Nephron progenitor cell (in vitro differentiated cells): ENCODE measurements at places on chromosomes 16 and 17.

DNA sequence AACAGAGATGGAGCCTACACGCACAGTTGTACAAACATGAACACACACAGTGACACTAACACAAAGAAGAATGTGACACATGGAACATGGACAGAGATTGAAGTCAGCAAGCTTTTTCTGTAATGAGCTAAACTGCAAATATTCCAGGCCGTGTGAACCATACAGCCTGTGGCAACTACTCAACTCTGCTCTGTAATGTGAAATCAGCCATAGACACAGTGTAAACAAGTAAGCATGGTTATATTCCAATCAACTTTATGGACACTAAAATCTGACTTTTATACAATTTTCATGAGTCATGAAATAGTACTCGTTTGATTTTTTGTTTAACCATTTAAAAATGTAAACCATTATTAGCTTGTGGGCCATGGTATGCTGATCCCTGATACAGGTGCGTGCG, 120.2 kb downstream of the SMG6 start:
- no peak overlapping the region for H3K27ac ChIP-seq
- H3K27me3 ChIP-seq = no peaks in the 10 kb centered on the region
- no peak for DNase-seq
- H3K4me3 ChIP-seq = no peak overlapping the region

DNA sequence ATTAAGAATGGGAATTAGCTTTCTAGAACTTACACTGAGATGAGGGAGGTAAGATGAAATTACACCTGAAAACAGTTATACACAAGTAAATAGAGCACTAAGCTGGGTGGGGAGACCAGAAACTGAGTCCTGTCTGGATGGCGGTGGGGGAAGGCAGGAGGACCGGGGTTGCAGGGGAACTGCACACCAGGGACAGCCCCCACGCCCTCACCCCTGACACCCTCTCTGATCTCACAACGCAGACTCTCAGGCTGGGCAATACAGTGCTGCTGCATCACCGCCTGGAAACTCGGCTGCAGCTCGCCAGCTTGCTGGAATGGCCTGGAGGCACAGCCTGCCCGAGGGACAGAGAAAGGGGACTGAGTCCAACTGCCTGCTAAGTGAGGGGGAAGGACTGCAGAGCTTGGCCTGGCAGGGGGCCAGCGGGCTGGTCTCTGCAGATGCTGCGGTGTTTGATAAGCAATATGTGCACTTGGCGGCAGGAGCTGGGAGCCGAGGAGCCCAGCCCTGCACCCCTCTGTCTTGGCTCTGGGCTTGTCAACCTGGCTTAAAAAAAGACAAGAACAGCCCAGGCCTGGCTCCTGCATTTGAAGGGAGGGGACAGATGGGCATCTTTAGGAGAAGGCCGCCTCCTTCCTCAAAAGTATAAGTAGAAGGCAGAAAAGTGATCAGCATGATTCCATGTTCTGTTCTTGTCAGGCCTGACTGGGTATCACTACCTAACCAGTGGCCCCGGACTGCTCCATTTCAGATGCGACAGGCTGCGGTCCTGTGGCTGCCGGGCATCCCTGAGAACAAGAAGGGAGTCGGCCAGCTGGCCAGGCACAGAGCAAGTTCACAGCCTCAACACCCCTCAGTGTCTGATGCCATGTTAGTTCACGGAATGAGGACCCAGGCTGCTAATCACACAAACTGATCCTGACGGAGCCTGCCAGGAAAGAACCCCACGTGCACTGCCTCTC, 30.2 kb downstream of the SPHK1 start:
- H3K27ac ChIP-seq = no peak overlapping the region
- H3K4me3 ChIP-seq = no peak overlapping the region
- DNase-seq = no peak

DNA sequence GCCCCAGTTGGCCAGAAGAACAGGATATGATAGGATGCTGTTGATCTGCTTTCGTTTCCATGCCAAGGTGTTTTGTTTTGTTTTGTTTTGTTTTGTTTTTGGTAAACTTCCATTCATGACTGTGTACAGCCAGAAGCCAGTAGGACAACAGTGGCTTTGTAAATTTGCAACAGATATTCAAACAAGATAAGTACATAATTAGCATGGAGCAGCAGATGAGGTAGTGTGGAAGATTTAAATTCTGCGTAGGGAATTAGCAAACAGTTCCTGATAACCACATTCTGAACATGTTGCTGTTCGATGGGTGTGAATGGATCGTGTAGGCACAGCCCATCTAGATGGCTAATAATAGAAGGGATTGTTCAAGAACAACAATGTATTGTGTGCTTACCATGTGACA, 1080.1 kb upstream of the RBFOX1 start:
- no peak for DNase-seq
- H3K27me3 ChIP-seq = peaks cover 5% of the 10 kb centered on the region
- no peak overlapping the region for H3K27ac ChIP-seq
- H3K36me3 ChIP-seq = no peaks in the 10 kb centered on the region
- H3K4me1 ChIP-seq = peaks cover 5% of the 10 kb centered on the region
- no peak overlapping the region for H3K4me3 ChIP-seq

DNA sequence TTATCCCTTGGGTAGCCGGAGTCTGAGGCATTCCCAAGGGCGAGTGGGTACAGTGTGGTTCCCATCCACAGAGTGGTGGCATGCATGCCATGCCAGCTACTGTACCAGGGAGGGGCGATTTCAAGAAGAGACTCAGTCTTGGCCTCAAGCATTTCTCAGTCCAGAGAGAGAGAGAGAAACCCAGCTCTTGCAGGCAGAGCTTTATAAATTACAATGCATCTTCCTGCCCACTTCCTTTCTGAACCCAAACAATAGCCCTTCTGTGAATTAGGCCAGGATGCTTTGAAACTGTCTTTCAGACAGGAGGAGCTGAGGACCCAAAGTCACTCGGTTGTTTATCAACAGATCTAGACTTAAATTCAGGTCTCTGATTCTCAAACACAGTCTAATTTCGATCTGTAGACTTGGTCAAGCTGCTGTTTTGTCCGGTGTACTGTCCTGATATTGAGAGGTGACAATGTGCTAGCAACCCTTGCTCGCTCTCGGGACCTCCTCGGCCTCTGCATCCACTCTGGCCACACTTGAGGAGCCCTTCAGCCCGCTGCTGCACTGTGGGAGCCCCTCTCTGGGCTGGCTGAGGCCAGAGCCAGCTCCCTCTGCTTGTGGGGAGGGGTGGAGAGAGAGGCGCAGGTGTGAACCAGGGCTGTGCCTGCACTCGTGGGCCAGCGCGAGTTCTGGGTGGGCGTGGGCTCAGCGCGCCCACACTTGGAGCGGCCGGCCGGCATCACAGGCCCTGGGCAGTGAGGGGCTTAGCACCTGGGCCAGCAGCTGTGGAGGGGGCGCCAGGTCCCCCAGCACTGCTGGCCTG, 408.0 kb downstream of the UTP18 start:
- H3K36me3 ChIP-seq = no peaks in the 10 kb centered on the region
- no peak overlapping the region for H3K4me3 ChIP-seq
- no peak overlapping the region for H3K27ac ChIP-seq
- DNase-seq = no peak
- no peaks in the 10 kb centered on the region for H3K4me1 ChIP-seq
- peaks cover 9% of the 10 kb centered on the region for H3K27me3 ChIP-seq
